NCI-H774 (cell line): ENCODE measurements at places on chromosomes 11 and 22.
A peak's percentile ranks its signal among the peaks of the same experiment; 100 is the strongest.

GRCh38 chr11:101717619-101718018 is 133.8 kb upstream of the TRPC6 start:
- peak; percentile 30 for DNase-seq

GRCh38 chr11:87353771-87354345 is 316.1 kb downstream of the TMEM135 start:
- no peak for DNase-seq

DNA sequence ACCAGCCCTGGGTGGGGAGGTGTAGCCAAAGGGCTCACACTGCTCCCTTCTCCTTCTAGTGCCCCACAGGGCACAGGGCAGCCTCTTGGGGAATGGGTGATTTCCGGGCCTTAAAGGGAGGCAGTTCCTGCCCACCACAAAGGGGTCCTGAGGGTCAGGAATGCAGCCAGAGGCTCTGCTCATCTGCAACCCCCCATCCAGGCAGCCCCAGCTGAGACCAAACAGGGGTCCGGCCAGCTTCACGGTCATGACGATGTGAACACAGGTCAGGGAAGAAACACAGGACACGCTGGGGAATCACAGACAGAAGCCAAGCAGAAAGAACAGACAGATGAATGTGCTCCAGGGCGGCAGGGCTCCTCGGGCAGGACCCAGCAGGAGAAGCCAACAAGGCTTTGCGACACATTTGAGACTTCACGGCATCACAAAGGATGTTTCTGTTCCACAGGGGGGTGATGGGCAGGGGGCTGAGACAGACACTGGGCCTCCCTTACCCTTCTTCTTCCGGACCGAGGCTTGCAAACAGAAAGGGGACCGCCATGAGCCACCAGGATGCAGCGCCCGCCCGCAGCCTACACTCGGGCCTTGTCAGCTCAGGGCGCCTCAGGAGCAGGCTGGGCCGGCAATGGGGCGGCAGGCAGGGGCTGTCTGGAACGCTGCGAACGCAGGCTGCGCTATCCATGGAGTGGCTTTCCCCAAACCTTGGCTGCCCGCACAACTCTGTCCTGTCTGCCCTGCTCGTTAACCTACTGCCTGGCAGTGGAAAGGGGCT is 101.9 kb downstream of the CTTN start:
- no peak for DNase-seq

DNA sequence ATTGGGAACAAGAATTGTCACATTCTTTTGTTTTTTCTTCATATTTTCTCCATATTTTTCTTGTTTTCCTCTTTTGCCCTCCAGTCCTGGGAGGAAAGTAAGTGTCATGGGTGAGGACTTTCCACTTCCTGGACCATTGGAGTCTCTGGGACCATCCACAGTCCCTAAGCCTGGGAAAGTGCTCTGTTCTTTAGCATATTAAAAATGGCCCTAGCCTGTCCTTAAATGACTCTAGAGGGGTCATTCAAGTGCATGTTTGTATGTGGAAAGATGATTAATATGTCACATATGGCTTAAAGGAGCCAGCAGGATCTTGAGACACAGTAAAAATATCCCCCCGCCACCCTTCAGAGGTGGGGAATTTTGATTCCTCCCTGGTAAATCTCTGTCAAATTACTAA is 20.1 kb upstream of the SCGB1D1 start:
- DNase-seq = no peak

DNA sequence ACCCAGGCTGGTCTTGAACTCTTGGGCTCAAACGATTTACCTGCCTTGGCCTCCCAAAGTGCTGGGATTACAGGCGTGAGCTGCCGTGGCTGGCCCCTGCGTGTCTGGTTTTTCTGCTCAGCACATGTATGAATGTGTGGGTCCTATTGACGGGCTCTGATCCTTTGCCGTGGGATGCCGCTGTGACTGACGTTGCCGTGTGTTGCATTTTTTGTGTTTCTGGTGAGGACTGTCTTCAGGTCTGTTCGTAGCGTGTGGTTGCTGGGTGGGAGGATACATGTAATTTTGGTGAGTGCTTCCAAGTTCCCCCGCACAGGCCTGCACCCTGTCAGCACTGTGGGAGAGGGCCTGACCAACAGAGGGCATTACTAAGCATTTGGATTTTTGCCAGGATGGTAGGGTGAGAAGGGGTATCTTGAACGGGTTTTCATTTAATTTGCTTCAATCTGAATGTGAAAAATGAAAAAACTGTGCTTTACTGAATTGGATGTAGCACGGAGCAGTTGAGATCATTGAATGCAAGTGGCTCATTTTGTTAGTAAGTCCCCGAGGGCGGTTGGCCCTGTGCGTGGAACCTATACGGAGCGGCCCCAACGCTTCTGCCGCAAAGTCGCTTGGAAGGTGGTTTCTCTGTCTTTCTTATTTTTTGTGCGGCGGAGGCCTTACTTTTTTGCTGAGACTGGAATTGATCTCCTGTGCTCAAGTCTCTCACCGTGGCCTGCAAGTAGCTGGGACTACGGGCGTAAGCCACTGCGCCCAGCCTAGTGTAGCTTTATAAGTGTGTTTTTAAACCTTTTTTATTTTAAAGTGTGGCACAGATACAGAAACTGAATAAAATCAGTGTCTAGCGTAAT is 8.2 kb downstream of the ZBED4 start:
- DNase-seq = no peak

- DNase-seq = no peak
Observed at GRCh38 chr11:23151819-23152218, 291.5 kb upstream of the CCDC179 start.

GRCh38 chr11:1920909-1921573 is 1.5 kb downstream of the TNNT3 start:
- DNase-seq = no peak

GRCh38 chr11:116646191-116646590 is 126.6 kb downstream of the BUD13 start:
- no peak for DNase-seq

GRCh38 chr22:17846326-17846992 is 72.2 kb upstream of the BID start:
- DNase-seq = no peak
